Neural crest cell (in vitro differentiated cells): ENCODE measurements at places on chromosomes 1 and 21. TPM values are rescaled to one million over a fixed set of nuclear protein-coding genes. Genes with fewer than 3 reads are reported as not detected.

DNA sequence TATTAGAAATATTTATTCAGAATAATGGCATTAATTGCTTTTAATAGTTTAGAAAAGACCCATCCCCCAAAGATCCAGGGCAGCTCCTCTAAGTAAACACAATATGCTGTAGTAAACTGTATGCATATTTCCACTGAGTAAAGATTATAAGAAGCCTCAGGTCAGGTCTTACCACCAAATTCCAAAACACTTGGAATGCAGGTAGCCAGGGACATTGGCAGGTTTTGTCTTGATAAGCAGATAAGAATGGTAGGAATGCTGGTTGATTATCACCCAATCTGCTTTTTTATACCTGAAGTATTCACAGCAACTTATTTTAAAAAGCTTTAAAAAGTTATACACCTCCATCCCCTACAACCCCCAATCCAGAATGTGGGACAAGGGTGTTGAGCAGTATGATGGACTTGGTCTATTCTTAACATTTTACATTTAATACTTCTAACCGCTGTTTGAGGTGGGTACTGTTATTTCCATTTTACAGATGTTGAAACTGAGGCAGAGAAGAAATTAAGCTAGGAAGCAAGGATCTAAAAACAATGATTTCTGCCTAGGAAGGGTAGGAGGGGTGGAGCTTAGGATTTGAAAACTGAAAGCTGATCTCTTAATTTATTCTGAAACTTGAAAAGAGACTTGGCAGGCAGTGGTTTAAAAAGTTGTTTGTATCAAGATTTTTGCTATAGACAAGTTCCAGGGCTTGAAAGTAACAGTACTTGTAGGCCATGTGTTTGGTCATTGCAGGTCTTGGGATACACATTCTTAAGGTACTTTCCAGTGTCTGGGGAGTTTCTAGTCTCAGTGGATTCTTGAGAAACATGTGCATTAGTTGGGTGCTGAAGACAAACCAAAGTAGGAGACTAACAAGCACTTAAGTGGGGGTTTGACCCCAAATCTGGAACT, 15.6 kb upstream of the THEM4 start:
- no peaks in the 10 kb centered on the region for H3K4me1 ChIP-seq
- H3K27me3 ChIP-seq = peaks cover 8% of the 10 kb centered on the region
- peak overlapping the region; percentile 35 for H3K27ac ChIP-seq
- DNase-seq = no peak

DNA sequence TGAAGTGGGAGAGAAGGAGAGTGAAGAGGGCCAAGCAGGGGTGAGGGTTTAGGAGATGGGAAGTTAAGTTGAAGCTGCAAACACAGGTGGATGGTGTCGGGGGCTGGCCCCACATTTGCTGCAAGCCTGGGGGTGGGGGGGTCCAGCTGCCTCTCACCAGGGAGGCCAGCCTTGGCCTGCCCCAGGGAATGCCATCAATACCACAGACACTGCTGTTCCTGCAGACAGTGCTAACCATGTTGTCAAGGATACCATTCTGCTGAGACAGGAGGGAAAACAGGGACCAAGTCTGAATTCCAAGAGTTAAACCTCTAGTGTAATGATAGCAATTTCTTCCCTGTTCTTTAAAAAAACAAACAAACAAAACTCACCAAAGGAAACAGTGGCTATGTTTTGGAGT, 8.0 kb downstream of the MECR start:
- H3K27ac ChIP-seq = no peak overlapping the region
- H3K36me3 ChIP-seq = no peaks in the 10 kb centered on the region
- no peaks in the 10 kb centered on the region for H3K27me3 ChIP-seq
- H3K4me1 ChIP-seq = peaks cover 6% of the 10 kb centered on the region
- H3K4me3 ChIP-seq = no peak overlapping the region
- DNase-seq = no peak

- H3K27me3 ChIP-seq = no peaks in the 10 kb centered on the region
- no peak overlapping the region for H3K27ac ChIP-seq
- H3K4me1 ChIP-seq = peaks cover 4% of the 10 kb centered on the region
- no peak for DNase-seq
- H3K4me3 ChIP-seq = no peak overlapping the region
Observed at GRCh38 chr1:40628903-40629292, 36.6 kb downstream of the RIMS3 start.

GRCh38 chr1:201893431-201893830, 4.7 kb downstream of the SHISA4 start:
- no peak overlapping the region for H3K27ac ChIP-seq
- peaks cover 16% of the 10 kb centered on the region for H3K4me1 ChIP-seq
- no peak for DNase-seq
- H3K36me3 ChIP-seq = no peaks in the 10 kb centered on the region
- H3K4me3 ChIP-seq = no peak overlapping the region
- peaks cover 2% of the 10 kb centered on the region for H3K27me3 ChIP-seq

GRCh38 chr1:192522673-192523072, 52.9 kb upstream of the RGS1 start:
- H3K4me1 ChIP-seq = peaks cover 5% of the 10 kb centered on the region
- no peaks in the 10 kb centered on the region for H3K27me3 ChIP-seq
- H3K36me3 ChIP-seq = no peaks in the 10 kb centered on the region
- no peak overlapping the region for H3K4me3 ChIP-seq
- no peak for DNase-seq
- no peak overlapping the region for H3K27ac ChIP-seq

GRCh38 chr1:117076648-117077047, 16.5 kb downstream of the TTF2 start:
- H3K27ac ChIP-seq = peak overlapping the region; percentile 92
- H3K36me3 ChIP-seq = peaks cover 16% of the 10 kb centered on the region
- no peaks in the 10 kb centered on the region for H3K4me1 ChIP-seq
- no peak for DNase-seq

DNA sequence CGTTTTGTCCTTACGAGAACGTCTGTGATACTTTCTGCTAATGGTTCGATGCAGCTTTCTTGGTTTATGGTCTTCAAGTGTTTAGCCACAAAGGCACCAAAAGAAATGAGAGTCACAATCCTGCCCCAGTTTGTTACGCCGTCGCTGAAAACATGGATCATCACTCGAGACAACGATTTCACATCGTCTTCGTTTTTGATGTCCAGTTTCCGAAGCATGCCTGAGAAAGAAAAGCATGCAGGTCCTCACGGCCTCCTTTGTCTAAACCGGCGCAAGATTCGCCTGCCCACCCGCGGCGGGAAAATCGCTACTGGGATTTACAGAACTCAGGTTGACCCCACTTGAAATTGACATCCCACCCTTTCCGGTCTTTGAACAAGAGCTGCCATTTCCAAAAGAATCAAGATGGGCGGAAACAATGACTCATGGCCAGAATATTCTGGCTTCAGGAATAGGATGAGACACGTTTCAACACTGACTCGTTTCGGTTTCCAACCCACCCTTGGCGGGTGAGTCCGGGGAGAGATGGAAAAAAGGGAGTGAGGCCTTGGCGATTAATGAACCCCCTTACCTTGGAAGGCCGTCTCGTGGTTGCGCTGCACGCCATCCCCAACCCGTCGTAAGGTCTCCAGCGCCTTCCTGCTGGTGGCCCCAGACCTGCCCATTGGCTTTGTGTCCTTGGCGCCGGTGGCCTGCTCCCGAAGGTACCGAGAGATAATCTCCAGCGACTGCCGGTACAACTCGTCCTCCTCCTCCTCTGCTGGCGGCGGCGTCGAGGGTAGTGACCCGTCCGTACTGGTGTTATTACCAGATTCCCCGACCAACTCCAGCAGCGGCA, 919 bp downstream of the MCL1 start:
- peaks cover 40% of the 10 kb centered on the region for H3K36me3 ChIP-seq
- H3K4me3 ChIP-seq = peak overlapping the region; percentile 98
- peak overlapping the region; percentile 99 for H3K27ac ChIP-seq
- peaks cover 53% of the 10 kb centered on the region for H3K4me1 ChIP-seq
- H3K27me3 ChIP-seq = peaks cover 11% of the 10 kb centered on the region

GRCh38 chr1:26826261-26827105, at the start of gene ZDHHC18:
Gene ZDHHC18 (plus strand): TSS chr1:26826688. CDS start chr1:26826805, 117 bp downstream.
- peak within 1 kb of the TSS; percentile 97 for H3K27ac ChIP-seq
- peak within 1 kb of the TSS; percentile 94 for H3K4me3 ChIP-seq
- no peaks in the 10 kb centered on the region for H3K36me3 ChIP-seq
- peak; percentile 67 for DNase-seq
- H3K4me1 ChIP-seq = peaks cover 30% of the 10 kb centered on the region

GRCh38 chr1:19517017-19517416, 31.7 kb upstream of the CAPZB start:
- no peaks in the 10 kb centered on the region for H3K27me3 ChIP-seq
- H3K36me3 ChIP-seq = peaks cover 3% of the 10 kb centered on the region
- H3K27ac ChIP-seq = no peak overlapping the region

GRCh38 chr1:66435541-66435940, 98.4 kb upstream of the SGIP1 start:
- no peaks in the 10 kb centered on the region for H3K36me3 ChIP-seq
- no peaks in the 10 kb centered on the region for H3K27me3 ChIP-seq
- no peak overlapping the region for H3K27ac ChIP-seq

GRCh38 chr21:39972471-39972870, 105.2 kb downstream of the PCP4 start:
- peak overlapping the region; percentile 19 for H3K27ac ChIP-seq
- no peak overlapping the region for H3K4me3 ChIP-seq
- peaks cover 18% of the 10 kb centered on the region for H3K4me1 ChIP-seq
- H3K36me3 ChIP-seq = no peaks in the 10 kb centered on the region

GRCh38 chr1:42312576-42313212, 22.3 kb downstream of the FOXJ3 start:
- no peak for DNase-seq
- no peak overlapping the region for H3K27ac ChIP-seq
- peaks cover 8% of the 10 kb centered on the region for H3K36me3 ChIP-seq

DNA sequence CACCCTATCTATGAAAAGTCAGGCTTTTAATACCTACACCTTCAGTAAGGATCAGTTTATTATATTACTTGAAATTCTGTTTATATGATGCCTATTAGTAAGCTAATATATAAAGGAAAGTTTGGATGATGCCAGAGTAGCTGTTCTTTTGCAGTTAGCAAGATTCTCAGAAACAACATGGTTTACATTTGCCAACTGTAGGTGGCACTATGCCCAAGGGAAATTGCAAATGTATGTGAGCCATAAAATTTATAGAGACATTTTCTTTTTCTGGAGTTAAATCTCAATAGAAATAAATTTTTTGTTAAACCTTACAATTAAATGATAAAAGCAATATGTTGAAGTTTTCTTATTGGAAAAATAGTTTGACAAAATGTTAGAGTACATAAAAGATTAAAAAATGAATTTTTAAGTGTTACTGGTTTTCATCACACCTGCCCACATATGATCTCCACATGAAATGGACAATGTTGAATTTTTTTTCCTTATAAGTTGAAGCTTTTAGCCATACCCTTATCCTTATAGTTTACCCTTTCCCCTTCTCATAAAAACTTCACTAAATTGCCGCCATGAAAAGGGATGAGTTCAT, 32.1 kb upstream of the EPHX4 start:
- H3K36me3 ChIP-seq = no peaks in the 10 kb centered on the region
- no peak overlapping the region for H3K4me3 ChIP-seq
- peak; percentile 23 for DNase-seq
- peaks cover 7% of the 10 kb centered on the region for H3K27me3 ChIP-seq
- no peak overlapping the region for H3K27ac ChIP-seq
- no peaks in the 10 kb centered on the region for H3K4me1 ChIP-seq

C1orf116 gene
- 0.30 and 0.37 TPM in 2 replicates for total RNA-seq

CGN gene
- 6.7 and 7.2 TPM in 2 replicates for total RNA-seq

LCE2C gene
- not detected in 2 replicates for total RNA-seq

FAM76A gene
- 12.4 and 13.8 TPM in 2 replicates for total RNA-seq
